ENCODE measurements at places on chromosomes 3 and 15.

- DNase-seq = no peak
Observed at GRCh38 chr3:126494204-126494969, 18.7 kb upstream of the ZXDC start.

DNA sequence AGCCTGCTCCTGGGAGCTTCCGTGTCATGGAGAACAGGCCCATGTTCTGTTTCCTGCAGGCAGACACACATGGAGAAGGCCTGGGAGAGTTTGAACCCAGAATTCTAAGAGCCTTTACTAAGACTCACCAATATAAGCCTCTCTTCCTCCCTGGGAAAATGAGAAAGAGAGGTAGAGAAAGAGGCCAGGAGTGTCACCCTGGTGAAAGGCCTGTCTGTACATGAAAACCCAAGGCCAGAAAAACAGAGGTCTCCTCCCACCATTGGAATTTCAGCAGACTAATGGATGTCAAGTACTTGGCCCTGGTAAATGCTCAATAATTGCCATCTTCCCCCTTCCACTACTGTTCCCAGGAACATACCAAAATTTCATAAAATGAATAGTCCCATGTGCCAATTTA lies 117.6 kb downstream of the TOP2B start:
- no peak for DNase-seq

DNA sequence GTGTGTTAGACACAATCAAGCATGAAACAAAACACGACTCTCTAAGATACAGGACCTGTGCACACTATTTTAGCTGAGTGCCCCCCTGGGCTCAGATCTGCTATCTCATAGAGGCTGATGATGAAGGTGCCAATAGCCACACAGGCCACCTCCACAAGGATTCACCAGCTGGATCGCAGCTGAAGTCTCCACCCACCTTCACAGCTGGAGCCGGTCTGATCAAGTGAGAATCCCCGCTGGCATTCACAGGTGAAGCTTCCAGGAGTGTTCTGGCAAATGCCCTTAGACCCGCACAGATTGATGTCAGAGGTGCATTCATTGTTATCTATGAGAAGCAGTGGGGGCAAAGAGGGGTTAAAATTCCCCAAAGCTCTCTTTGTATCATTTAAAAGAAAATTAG lies 90.1 kb downstream of the DUT start:
- DNase-seq = no peak

DNA sequence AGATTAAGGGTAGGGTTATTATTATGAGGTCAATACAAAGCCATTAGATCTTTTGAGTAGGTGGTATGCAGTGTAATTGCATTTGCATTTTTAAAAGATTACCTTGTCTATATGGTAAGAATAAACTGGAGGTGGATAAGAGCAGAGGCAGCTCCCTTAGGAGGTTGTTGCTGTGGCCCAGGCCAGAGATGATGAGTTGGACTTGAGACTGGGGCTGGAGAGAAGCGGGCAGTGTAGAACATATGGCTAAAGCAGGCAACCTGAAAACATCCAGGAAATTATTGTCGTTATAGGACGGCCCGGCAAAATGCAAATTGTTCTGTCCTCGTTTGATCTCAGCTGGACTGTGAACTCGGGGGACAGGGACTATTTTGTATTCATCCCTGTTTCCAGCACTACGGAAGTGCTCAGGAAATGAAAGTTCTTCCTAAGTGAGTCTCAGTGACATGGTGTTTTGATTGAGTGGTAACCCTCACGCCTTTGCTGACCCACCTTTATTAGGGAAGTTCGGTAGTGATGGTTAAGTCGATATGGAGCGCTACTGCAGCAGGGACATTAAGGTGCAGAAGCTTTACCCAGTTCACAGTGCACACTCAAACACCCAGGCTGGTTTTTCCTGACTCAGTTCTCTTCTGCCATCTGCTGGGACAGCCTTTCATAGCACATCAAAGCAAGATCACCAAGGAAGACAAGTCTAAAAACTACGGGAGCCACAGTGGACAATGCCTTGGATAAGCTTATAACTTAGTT lies 27.2 kb upstream of the VPS33B start:
- DNase-seq = no peak

DNA sequence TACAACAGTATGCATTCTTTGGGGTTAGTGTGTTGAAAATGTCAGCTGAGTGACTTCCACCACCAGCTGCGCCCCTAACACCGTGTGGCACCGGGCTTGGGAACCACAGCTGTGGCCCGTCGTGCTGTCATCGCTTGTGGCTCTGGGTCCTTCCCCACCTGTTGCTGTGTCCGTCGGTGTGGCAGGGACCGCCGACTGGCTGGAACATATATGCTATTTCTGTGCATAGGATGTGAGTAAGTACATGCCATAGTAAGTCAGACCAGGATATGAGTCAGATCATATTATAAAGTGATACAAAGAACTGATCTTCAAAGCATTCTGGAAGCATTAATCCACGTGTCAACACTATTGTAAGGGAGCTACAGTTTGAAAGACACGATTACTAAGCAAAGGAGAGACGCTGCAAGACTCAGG lies 31.9 kb downstream of the EHD4 start:
- no peak for DNase-seq

- DNase-seq = no peak
Observed at GRCh38 chr3:186599142-186599784, 13.6 kb upstream of the AHSG start.

DNA sequence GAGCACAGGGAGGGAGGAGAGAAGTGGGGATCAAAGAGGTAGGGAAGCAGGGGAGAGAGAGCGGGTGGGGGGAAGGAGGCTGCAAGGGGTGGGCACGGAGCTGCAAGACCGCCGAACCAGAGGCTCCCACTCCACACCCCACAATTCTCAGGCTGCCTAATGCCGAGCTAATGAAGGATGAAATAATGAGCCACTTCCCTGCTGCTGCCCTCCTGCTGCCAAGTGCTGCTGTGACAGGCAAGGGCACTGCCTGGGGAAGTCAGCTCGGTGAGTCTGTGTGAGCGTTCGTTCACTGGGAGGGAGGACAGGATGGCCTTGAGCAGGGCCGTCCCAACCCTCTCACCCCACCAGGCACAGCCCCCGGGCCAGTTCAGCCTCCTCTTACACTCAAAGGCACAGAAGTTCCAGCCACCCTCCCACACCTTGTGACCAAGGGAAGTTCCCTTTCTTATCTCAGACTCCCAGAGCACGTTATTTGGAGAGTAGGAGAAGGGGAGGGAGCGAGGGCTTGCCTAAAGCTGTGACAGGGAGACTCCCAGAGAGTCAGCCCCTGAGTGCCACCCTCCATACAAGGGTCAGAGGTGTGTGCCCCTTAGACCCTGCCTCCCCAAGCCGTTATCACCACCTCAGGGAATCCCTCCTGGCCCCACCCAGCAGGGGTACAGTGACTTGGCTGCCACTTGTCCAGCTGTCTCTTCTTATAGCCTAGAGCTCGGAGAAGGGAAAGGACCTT lies 12.4 kb downstream of the GLYCTK start:
- DNase-seq = no peak

GRCh38 chr3:195181741-195182469 lies 89.1 kb downstream of the XXYLT1 start:
- no peak for DNase-seq

GRCh38 chr15:100372739-100373119 lies 31.0 kb upstream of the ADAMTS17 start:
- DNase-seq = no peak

DNA sequence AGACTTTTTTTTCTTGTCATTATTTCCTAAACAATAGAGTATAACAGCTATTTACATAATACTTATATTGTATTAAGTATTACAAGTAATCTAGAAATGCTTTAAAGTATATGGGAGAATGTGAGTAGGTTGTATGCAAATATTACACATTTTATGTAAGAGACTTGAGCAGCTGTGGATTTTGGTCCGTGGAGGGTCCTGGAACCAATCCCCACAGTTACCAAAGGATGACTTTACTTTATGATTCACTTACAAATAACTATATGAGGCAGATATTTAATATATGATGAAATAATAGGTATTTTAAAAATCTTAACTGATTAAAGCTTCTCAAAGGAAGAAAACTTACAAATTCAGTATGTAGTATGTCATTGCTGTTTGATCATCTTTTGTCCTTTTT lies 56.3 kb downstream of the PPP2R3A start:
- no peak for DNase-seq

DNA sequence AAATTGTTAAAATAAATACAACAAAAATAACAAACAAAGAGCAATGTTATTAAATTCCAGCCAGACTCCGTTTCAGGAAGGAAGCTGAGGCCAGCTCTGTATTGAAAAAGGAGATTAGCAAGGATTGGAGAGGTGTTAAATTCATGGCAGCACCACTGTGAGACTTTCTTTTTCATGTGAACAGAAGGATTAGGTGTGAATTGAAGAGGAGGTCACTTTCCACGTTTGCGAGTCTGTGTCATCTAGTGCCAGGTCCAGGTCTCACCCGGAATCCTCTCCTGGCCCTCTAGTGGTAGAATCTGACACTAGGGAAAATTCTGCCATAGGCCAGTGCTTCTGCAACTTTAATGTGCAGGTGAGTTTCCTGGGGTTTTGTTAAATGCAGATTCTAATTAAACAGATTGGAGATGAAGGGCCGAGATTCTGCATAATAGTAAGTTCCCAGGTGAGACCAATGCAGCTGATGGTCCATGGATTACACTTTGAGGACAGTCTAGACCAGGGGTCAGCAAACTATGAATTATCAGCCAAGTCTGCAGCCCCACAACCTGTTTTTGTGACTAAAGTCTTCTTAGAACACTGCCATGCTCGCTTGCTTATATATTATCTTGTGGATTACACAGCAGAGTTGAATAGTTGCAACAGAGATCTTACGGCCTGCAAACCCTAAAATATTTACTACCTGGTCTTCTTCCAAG lies 9.2 kb upstream of the SLC6A1 start:
- DNase-seq = no peak

DNA sequence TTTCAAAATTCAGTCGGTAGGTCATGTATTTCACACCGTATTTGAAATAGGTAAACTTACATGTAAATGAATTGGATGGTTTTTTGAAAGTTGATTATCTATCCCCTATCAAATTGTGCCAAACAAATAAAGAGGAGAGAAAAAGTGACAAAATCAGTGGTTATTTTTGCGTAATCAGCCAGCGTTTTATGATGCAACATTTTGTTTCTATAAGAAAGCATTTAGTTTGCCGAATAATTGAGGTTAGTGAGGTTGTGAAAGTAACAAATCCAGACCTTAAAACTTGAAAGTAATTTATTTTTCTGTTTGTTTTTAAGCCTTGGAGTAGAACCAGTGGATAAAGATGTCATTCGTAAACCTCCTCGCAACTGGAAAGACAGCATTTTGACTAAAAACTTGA lies 29.3 kb downstream of the ASTE1 start:
- DNase-seq = no peak

DNA sequence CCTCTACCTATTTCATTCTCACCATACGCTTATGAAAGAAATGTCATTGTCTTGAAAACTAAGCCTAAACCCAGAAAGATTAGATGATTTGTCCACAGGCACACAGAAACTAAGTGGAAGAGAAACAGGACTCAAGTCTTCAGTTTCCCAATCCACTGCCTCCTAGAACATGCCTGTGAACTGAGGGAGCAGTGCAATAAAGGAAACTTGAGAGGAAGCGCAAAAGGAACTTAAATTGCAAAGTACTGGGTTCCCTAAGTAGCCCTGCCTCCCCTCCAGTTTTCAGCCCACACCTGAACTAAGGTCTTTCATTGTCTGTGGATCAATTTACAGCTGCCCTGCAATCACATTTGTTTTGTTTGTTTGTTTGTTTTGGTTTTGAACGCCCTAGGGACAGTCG lies 56.7 kb upstream of the TSEN2 start:
- DNase-seq = no peak

GRCh38 chr15:61720197-61720704 lies 340.0 kb downstream of the VPS13C start:
- no peak for DNase-seq

GRCh38 chr15:76258460-76258859 lies 52.8 kb downstream of the ETFA start:
- DNase-seq = no peak

- DNase-seq = no peak
Observed at GRCh38 chr15:89494941-89495637, 1.3 kb downstream of the RHCG start.

GRCh38 chr3:125585595-125586223 lies 9.6 kb downstream of the OSBPL11 start:
- DNase-seq = no peak

DNA sequence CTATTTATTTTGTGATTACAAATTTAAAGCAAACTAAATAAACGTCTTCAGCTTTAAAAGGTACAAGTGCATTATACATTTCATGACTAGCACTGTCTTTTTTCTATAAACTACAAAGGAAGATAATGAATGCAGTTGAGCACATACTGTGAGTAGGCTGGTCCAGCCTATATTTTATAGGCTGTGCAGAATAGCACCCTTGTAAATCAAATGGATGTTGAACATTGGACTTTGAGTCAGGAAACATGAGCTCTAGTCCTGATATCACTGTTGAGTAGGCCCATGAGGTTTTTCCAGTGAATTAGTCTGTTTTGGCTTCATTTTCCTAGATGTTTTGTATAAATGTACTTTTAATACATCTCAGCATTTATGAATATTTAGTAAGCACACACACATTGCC lies 447.3 kb upstream of the KCNMB2 start:
- DNase-seq = no peak

GRCh38 chr15:53530761-53531160 lies 228.7 kb downstream of the WDR72 start:
- no peak for DNase-seq

DNA sequence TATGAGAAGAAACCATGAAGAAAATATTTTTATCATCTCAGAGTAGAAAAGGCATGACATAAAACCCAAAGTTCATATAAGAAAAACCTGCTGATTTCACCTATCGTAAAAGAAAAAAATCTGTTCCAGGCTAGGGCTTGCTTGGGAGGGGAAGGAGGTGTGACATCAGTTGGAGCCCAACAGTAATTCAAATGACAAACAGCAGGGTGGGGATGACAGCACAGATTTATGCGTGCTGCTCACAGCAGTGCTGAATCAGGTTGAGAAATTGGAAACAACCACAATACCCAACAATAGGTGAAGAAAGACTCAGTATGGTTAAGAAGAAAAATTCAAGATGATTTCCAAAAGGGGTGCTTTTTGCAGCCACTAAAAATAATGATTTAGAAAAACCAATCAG lies 172.4 kb downstream of the PDE8A start:
- DNase-seq = no peak

GRCh38 chr15:82730022-82730530 lies 20.4 kb upstream of the AP3B2 start:
- no peak for DNase-seq

- DNase-seq = no peak
Observed at GRCh38 chr15:55118344-55118870, 78.3 kb downstream of the RSL24D1 start.

GRCh38 chr3:81898336-81898735 lies 136.9 kb upstream of the GBE1 start:
- no peak for DNase-seq
